ENCODE measurements at places on chromosomes 6 and 20.

DNA sequence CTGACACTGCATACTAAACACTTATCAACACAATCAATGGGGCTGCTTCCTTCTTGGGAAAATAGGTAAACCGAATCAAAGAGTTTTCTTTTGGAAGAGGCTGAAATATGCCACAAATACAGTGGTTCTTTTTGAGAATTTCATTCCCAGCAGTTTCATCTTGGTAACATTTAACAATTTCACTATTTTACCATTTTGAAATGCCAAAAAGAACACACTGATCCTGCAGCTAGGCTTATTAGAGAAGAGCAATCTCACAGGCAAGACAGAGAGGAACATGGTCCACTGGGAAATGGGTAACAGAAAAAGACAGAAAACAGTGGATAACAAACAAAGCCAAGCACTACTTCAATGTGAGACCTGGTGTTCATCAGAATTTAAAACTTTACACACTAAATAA, 2.5 kb downstream of the CNR1 start:
- DNase-seq, result no peak

GRCh38 chr6:138529478-138529877, 30.2 kb upstream of the NHSL1 start:
- DNase-seq, result no peak

DNA sequence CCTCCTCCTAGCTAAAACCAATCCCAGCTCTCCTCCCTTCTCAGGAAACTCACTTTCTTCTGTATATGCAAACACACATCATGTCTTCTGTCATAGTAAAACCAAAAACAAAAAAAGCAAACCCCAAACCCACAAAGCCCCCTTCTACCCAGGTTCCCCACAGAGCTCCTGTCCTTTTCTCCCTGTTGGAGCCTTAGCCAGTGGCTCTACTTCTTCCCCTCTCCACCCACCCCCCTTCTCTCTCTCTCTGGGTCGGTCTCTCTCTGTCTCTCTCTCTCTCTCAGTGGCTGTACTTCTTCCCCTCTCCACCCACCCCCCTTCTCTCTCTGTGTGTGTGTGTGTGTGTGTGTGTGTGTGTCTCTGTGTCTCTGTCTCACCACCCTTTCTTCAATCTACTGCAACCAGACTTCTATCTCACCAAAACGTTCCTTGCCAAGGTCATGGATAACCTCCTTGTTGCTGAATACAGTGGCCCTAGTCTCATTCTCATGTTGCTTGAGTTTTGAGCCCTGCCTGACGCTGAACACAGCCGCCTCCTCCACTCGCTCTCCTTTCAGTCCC, 8.7 kb upstream of the OSER1 start:
- no peak for DNase-seq

GRCh38 chr6:54002116-54002515, 109.1 kb upstream of the MLIP start:
- no peak for DNase-seq

- DNase-seq, result no peak
These were observed 361.6 kb downstream of the PHF3 start for GRCh38 chr6:63997221-63997620.

GRCh38 chr6:170277893-170278742, 12.8 kb downstream of the DLL1 start:
- DNase-seq, result no peak

GRCh38 chr6:75012018-75012417, 193.8 kb downstream of the COL12A1 start:
- no peak for DNase-seq

DNA sequence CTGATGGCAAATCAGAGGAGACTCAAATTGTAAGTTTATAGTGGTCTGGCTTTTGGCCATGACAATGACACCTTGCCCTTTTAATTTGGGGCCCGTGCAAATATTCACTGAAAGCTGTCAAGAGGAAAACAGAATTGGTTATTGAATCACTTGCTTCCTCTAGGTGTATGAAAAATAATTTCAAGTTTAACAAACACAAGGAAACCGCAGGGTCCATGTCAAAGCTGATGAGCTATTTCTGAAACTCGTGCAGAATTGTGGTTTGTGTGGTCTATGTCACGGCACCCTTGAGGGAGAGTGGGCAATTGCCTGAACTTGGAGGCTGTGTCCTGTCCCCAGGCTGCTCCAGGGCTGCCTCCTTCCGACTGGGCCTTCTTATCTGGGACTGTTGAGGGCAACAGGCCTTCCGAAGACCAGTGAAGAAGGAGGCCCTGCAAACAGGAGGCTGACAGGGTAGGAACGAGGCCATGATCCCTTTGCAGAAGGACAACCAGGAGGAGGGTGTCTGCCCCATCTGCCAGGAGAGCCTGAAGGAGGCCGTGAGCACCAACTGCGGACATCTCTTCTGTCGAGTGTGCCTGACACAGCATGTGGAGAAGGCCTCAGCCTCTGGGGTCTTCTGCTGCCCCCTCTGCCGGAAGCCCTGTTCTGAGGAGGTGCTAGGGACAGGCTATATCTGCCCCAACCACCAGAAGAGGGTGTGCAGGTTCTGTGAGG, 788 bp downstream of the TRIM40 start:
- DNase-seq, result no peak

- DNase-seq, result no peak
These were observed 29.7 kb downstream of the MC3R start for GRCh38 chr20:56278196-56278595.

- DNase-seq, result no peak
These were observed 28.5 kb downstream of the SF3B5 start for GRCh38 chr6:144066741-144067484.

DNA sequence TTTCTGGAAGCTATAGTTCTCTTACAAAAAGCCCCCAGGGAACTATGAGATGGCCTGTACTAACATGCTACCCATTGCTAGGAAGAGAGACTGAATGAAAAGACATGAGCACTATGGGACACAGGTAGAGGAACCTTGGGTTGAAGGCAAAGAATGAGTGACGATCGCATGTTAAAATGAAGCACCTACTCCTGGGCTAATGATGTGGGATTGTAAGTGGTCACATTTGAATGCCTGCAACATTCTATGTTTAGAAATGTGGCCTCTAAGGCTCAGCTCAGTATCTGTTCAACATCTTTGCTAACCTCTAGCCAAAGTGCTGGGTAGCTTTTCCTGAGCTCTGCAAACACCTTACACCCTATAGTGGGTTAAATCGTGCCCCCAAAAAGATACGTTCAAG, 5.2 kb upstream of the ZC3H12D start:
- no peak for DNase-seq

DNA sequence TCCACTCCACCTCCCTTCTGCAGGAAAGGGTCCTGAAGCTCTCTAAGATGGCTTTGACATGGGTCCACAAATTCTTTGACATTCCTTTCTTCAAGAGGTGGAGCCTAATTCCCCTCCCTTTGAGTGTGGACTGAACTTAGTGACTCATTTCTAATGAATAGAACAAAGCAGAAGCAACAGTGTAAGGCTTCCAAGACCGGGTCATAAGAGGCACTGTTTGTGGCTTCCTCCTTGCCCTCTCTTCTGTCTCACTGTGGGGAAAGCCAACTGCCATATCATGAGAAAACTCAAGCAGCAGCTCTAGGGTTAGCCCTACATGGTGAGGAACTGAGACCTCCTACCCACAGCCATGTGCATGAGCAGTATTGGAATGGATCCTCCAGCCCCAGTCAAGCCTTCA, 5.9 kb upstream of the CDK5RAP1 start:
- DNase-seq, result no peak

GRCh38 chr6:35046862-35047261, 94.3 kb downstream of the TCP11 start:
- DNase-seq, result no peak

DNA sequence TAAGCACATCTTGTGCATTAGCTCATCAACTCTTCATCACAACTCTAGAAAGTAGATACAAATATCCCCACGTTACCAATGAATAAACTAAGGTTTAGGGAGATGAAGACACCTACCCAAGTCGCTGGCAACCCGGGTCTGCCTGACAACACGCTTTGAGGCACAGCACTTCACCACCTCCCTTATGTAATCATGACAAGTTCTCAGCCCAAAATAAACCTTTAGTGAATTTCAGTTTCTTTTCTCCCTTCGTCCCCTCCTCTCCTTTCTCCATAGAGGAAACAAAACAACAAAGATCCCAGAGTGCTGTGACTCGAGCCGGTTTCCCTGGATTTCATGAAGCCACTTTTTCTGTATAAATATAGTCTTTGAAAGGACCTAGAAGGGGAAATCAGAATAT, 105.4 kb downstream of the MAFB start:
- no peak for DNase-seq

DNA sequence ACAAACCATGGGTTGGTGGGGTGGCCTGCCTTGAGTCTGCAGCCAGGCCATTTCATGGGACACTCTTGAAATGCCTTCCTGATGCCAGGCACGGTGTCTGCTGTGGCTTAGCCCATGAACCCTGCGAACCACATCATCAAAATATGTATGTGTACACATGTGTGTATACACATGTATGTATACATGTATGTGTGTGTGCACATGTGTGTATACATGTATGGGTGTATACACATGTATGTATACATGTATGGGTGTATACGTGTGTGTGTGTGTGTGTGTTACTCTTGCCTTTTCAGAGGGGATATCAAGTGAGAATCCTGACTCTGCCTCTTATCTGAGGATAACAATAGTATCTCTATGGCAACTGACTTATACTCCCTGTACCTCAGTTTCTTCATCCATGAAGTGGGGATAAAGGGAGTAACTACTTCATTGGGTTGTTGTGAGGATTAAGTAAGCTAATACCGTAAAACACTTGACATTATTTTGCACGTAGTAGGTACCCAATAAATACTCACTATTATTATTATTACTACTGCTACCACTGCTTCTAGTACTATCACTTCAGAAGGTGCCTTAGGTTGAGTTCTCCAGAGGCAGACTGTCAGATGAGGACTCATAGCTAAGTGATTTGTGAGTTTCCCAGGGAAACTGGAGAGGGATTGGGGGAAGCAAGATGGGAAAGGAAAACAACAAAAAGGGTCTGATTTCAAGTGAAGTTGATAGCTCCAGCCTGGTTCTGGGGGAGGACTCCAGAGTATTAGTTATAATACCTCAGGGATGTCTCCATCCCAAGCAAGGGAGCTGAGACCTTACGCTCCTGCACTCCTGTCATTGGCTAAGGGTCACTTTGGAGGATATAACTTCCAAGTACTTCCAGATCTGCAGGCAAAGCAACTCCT, 110.5 kb downstream of the VEGFA start:
- DNase-seq, result no peak

- no peak for DNase-seq
These were observed 1090.1 kb upstream of the ADGRB3 start for GRCh38 chr6:67544851-67545452.

DNA sequence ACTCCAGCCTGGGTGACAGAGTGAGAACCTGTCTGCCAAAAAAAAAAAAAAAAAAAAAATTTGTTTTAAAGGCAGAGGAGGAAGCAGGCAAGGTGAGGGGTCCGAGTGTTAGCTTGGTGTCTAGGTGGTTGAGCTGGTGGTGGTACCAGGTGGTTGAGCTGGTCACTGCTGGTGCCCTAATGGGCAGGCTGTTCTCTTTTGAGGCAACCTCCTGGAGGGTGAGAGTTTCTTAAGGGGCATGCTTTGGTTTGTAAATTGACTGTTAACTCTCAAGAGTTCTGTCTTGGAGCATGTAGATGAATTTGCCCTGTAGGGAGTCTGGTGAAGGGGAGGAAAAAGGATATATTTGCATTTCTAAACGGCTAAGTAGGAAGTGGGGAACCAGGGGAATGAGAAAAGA, 52.7 kb downstream of the BANF2 start:
- no peak for DNase-seq

GRCh38 chr6:111651185-111652034, 45.7 kb upstream of the TRAF3IP2 start:
- no peak for DNase-seq

DNA sequence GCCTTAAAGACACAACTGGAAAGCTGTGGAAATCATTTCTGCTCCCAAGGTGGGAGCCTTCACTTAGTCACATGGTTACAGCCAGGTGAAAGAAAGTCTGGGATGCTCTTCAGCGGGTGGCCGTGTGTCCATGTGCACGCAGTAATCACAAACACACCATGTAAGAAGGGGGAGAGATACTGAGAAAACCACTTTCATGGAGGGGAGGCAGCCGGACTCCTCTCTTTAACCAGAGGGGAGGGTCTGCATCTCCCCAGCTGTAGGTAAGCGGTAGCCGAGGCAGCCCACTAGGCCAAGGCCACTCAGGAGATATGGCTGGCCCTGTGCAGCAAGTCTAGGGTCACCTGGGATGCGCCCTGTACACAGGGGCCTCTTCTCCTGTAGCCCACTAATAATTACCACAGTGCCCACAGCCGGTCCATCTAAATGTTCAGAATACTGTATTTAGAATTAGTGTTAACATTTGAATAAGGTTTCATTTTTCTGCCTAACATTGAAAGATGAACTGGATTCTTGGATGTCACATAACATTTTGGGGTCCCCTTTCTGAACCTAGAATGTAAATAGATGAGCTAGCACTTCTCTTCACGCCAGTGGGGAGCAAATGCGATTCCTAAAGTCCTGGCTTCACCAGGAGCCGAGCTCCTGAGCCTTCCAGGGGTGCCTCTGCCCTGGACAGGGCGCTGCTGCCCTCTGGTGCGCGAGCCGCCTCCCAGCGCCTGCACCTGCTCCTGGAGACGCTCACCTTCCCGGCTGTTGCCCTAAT, 15.9 kb downstream of the GPR31 start:
- no peak for DNase-seq

DNA sequence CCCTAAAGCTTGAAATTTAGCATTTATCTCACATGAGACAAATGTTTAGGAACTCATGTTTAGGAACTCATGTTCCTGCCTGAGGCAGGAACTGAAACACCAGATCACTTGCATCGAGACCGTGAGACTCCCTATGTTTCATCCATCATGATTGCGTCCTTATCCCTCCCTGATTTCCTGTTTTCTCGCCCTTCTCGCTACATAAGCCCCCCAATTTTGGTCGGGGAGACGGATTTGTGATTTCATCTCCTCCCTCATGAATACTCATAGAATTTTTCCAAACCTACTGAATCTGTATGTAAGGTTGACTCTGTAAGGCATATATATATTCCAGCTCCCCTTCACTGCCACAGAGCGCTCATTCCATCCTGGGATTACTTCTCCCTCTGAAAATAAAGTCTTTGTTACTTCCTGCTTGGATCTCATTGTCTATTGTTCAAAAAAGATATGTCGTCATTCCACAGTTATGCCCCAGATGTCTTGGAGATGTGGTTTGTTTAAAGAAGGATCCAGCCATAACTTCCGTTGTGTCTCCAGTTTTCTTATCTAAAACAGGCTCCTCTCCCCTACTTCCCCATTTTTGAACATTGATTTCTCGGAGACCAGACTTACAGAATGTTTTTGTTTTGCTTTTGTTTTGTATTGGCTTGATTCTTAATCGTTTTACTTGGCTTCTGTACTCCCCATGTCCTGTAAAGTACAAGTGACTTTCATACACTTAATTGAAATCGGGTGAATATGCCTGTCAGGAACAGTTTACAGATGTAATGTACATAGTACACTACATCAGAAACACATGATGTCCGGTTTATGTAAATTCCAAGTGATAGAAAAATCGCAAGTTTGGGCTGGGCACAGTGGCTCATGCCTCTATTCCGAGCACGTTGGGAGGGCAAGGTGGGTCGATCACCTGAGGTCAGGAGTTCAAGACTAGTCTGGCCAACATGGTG, 118.7 kb downstream of the HFE start:
- no peak for DNase-seq
